ENCODE measurements at places on chromosomes 5 and 9.

DNA sequence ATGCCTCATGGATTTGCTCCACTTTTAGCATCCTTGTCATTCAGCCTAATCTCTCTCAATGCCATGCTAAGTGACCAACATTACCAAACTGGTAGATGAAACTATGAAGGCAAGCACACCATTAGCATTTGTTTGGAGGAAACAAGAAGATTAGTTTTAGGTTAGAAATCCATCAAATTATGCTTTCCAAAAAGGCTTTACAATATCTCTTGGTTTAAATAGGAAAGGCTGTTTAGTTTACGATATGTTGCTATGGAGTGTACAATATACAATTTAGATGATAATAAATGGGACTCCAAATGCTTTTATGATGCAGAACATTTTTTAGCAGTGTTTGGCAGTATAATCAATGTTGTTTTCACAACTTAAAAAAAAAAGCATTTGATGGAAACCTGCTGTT is 47.8 kb upstream of the CTXN3 start:
- DNase-seq, result no peak

DNA sequence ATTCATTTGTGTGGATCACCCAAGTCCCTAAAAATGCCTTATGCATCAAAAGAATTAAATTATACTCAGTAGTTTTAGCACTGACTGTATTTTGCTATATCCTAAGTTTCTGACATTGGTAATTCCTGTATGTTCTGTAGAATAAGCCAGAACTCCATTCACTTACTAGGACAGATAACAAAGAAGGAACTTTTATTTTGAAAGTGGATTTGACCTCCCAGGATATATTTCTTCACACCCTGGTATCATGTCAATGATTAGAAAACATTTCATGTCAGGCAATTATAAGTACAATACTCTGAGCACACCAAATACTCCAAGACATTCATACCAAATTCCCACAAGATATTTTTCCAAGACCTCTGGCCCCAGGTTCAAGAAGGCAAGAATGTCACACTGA is 28.7 kb upstream of the MYOT start:
- DNase-seq, result no peak

GRCh38 chr5:42653705-42654104 is 102.9 kb upstream of the CCDC152 start:
- DNase-seq, result no peak

DNA sequence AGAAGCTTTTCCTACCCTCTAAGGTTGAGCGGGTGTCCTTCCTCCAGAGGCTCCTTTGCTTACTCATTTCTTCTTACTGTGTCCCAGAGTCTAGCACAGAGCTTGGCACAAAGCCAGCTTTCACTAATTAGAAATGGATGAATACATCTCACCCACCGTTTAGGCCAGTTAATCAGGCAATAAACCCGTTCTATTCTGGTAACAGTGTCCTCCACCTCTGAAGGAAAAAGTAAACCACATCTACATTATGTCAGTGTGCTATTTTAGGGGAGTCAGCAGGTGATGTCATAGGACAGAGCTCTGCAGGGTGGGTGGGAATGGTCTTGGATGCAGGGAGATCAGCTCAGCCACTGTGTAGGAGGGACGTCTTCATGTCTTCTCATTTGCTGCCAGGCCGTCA is 109.2 kb downstream of the OSTF1 start:
- no peak for DNase-seq

DNA sequence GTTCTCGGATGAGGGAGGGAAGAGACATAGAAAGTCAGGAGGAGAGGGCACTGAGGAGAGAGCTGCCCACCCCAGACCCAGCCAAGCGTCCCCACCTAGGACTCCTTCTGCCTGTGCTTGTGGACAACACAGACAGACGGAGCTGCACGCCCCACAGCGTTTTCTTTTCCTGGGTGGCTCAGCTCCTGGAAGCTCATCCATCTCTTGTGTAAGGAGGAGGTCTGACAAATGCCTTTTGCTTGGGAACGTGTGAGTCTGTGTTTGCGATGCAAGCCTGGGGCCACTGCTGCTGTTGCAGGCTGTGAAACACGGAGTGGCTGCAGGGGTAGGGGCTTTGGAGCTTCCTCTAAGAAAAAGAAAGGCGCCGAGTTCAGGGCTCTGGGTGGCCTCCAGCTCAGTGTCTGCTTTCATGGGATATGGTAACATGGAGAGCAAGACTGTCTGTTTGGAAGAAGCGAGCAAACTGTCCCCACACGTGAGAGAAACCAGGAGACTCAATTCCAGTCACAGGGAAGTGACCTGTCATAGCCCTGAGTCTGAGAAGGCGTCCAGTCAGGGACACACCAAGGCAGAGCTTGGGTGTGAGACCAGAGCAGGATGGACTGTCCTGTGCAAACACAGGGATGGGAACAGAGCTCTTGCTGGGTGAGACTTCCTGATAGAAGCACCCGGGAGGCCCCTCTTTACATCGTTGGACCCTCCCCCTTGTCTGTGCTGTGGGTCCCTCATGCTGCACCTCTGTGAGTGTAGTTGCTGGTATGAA is 42.7 kb downstream of the GADD45G start:
- no peak for DNase-seq

Measured in stimulated activated CD4-positive, alpha-beta T cell treated with anti-CD3 and anti-CD28 coated beads, TNF-alpha, amount 100 ng/mL, for 48 hours (primary cell).